ENCODE measurements at places on chromosomes 5 and 9.

GRCh38 chr5:126031989-126032716 is 391.1 kb upstream of the GRAMD2B start:
- no peak for DNase-seq

DNA sequence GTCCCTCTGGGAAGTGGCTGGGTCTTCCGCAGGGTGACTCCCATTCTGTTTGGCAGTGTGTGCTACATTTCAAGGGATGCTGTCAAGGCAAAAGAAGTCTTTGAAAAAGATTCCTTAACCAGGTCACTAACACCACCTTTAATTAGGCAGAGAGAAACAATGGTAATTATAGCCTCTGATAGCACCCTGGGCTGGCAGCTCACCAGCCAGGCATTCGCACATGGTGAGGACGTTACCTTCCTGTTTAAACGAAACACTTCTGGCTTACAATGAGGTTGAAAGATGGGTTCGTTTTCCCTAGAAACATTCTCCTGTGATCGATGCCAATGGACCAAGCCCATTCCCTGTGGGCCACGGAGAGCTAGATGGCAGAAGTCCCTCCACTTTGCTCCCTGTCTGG is 230.1 kb upstream of the PANK3 start:
- DNase-seq, result no peak

- DNase-seq, result no peak
Observed at GRCh38 chr9:23979491-23979890, 153.5 kb upstream of the ELAVL2 start.

GRCh38 chr9:10999646-11000045 is 386.8 kb upstream of the PTPRD start:
- no peak for DNase-seq

DNA sequence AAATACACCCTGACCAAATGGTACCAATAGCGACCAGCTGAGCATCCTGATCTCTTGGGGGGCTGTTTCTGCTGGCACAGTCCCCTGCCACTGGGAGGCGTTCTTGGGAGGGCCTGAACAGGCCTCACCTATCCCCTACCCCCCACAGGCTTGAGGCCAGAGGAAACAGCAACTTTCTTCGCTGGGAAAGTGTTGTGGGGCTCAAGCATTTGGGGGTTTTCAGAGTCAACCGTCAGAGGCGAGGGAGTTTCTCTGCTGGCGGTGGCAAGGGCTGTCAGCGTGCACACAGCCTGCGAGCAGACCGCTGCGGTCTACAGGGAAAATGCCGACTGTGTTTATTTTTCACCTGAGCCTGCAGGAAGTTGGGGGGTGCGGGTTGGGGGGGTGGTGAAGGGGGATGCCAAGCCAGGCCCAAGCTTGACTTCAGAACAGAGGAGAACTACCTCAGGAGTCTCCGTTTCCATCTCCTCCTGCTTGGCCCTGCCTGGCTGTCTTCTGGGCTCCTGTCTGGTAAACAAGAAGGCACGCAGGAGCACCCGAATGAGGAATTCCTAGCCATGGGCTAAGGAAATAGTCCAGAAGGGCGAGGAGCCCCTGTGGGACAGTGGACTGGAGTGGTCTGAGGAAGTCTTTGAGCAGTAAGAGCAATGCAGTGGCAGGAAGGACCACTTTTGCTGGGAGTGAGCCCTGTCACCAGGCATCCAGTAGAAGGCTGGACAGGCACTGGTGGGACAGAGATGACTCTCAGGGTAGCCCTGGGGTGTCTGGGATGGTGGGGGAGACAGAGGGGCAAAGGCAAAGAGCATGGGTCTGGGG is 18.1 kb downstream of the TCF7 start:
- DNase-seq, result peak; percentile 68

GRCh38 chr9:116904165-116904564 is 217.1 kb downstream of the TRIM32 start:
- DNase-seq, result no peak

- no peak for DNase-seq
Observed at GRCh38 chr5:143200781-143201398, 202.6 kb downstream of the NR3C1 start.

GRCh38 chr5:136513430-136513829 is 148.1 kb upstream of the TRPC7 start:
- DNase-seq, result no peak
